ENCODE measurements at places on chromosomes 5 and 9.

DNA sequence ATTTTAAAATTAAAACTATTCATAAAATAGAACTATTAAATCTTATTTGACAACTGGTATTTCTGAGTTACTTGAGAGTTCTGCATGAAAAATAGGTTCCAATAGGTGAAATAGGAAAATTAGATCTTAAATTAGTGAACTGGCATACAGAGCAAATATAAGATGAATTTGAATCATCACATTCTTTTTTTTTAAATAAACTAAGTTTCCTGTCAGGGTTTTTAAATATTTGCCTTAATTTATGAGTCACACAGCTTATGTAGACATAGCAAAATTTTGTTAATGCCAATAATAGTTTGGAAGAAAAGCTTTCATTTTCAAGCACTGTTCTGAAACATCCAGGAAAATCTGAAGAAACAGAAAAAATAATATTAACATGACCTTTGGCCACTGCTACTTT is 311.7 kb upstream of the HAPLN1 start:
- DNase-seq: no peak

GRCh38 chr5:74257645-74258313 is 382.7 kb downstream of the ENC1 start:
- DNase-seq: peak; percentile 78

DNA sequence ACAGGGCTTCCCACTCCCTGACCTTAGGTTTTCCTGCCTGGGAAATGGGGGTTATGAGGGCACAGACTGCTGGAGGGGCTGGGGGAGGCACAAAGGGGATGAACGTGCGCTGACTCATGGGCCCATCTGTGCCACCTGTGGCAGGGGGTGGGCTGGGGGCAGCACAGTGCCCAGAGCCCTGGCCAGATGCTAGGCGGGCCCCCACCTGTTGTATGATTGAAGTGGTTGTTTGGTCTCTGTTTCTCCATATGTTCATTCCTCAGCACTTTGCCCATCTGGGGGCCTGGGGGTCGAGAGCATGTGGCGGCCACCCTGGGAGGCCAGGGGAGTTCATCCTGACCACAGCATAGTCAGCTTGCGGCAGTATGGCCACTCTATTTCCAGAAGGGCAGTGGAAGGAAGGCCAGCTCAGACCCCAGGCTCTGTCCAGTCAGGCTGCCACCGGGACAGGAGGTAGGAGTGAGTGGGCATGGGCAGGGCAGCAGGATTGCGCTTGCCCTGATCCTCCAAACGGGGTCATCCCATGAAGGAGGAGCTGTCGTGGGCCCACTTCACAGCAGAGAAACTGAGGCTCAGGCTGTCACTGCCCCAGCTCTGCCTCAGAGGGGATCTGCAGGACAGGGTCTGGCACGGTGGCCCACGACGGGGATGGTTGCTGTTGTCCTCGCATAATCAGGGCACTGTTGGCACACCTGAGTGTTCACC is 841 bp upstream of the NINJ1 start:
- DNase-seq: no peak

- no peak for DNase-seq
These were observed 148.1 kb upstream of the DMRT1 start for GRCh38 chr9:693201-694091.

- no peak for DNase-seq
These were observed 104.2 kb downstream of the LIFR start for GRCh38 chr5:38452201-38452600.

DNA sequence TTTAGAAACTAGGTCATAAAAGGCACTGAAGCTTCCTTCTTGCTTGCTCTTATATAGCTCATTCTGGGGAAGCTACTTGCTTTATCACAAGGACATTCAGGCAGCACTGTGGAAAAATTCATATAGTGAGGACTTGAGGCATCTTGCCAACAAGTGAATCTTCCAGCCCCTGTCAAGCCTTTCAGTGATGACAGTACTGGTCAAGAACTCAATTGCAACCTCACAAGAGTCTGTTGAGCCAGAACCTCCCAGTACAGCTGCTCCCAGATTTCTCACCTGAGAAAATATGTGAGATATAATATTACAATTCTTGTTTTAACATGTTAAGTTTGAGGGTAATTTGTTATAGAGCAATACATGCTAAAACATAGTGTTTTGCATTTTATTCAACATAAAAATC is 2011.0 kb upstream of the NUDT12 start:
- no peak for DNase-seq

DNA sequence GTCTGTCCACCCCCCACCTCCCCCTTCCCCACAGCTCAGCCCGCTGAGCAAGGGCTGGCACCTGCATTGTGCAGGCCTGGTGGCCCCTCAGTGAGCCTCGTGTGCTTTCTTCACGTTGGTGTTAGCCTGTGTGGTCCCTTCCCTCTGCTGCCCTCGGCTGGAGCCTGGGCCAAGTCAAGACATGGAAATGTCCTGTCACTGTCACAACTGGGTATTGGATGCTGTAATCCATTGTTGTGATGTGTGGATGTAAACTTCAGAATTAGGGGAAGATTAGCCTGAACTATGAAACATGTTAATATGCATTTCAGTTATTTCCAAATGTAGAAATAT is 103.9 kb downstream of the TRIO start:
- DNase-seq: no peak

DNA sequence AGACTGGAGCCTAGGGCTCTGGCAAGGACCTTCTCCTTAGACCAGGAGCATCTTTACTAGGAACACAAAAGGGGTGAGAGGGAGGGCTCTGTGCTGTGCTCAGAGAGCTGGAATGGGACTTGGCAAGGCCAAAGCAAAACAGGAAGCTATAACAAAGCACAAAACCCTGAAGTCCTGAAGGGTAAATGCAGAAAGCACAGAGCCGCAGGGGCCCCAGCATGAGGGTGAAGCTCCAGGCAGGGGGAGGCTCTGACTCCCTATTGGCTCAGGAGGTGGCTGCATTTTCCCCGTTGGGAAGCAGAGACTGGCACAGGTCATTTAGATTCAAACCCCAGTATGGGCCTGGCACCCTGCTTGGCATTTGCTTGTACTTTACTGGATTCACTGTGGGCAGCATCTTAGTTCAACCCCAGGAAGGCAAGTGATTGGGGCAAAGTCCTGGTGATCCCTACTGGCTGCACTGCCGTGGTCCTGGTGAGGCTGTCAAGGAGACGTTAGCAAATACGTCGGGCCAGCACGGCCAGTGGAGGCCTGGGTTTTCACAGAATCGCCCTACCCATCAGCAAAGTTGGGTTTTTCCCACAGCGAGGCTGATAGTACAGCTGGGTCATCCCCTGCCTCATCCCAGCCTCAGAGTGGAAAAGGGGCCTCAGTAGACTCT is 46.3 kb downstream of the GGTA1 start:
- DNase-seq: no peak

DNA sequence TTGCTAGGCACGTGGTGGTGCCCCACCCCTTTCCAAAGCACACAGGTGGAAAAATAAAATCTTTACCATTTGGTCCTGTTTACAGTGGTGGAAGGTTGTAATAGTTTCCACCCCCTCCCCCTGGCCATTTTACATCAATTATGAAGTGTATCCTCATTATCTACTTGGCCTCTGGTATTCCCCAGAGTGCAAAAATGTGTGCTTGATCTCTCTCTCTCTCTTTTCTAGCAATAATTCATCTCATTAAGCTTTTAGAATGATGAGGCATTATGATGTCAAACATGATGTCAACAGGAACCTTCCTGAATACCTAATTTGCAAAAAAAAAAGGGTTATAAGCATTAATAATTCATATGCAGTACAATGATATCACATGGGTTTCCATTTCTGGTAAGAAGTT is 3.1 kb downstream of the PDE8B start:
- DNase-seq: no peak

GRCh38 chr5:89929173-89929572 is 480.4 kb downstream of the CETN3 start:
- DNase-seq: no peak

GRCh38 chr5:39201160-39201780 is 18.1 kb downstream of the FYB1 start:
- no peak for DNase-seq

GRCh38 chr5:108560581-108560980 is 178.7 kb upstream of the FBXL17 start:
- no peak for DNase-seq

GRCh38 chr5:884345-885126 is 8.1 kb downstream of the BRD9 start:
- DNase-seq: no peak

DNA sequence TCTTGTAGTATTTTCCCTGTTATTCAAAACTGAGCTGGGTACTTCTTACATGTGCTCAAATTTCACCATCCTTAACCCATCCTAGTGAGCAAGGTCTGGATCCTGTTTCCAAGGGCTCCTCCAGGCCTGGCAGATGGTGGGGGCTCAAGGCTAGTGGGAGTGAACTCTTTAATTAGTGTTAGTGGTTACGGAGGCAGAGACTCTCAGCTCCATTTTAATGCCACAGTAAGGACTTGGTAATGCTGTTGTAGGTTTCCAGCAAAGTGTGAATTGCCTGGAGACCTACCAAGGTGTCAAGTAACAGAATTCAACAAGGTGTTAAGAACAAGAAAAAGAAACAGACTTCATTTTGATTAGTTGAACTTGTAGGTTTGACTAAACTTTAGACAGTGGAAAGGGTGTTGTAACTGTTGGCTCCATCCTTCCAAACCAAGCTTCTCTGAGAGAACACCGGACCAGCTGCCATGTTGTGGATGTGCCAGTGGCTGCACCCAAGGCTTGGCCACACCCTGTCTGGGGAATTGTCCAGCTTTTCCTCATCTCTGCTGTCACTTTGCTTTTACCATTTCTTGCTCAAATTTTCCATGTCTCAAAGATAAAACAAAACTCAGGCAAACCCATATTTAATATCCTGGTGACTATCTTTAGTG is 98.7 kb downstream of the ADCY2 start:
- no peak for DNase-seq
